ENCODE measurements at places on chromosomes 16 and 17.
A peak's percentile ranks its signal among the peaks of the same experiment; 100 is the strongest.

DNA sequence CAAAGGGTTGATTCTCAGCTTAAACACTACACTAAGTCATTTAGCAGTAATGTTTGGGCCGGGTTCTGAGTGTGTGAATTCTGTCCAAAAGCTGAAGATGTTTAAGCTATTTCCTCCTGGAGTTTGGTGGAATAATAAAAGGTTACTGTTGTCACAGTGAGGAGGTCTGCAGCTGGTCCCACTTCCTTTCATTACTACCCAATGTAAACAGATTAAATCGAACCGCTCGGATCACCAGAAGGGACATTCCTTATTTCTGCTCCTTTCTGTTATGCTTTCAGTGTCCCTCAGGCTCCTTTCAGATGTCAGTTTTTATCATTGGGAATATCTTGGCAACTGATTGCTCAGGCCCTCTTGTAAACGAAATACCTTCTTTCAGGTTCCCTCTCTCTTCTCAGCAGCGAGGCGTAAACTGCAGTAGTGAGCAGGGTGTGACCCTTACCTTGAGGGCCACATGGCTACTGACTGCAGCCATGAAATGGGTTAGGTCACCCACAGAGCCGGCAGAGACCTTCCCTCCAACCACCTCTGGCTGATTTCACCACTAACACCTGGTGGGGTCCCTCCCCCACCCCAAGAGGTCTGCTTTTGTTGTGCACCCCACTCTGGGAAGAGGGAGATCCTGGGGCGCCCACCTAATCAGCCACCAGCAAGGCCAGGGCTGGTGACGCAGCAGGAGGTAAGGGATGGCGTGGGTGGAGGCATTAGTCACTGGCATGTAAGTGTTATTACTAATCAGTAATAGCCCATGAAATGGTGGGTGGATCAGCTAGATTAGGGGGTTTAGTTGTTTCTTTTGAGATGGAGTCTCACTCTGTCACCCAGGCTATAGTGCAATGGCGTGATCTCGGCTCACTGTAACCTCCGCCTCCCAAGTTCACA lies 117.6 kb downstream of the VPS53 start:
- no peak for ATAC-seq

DNA sequence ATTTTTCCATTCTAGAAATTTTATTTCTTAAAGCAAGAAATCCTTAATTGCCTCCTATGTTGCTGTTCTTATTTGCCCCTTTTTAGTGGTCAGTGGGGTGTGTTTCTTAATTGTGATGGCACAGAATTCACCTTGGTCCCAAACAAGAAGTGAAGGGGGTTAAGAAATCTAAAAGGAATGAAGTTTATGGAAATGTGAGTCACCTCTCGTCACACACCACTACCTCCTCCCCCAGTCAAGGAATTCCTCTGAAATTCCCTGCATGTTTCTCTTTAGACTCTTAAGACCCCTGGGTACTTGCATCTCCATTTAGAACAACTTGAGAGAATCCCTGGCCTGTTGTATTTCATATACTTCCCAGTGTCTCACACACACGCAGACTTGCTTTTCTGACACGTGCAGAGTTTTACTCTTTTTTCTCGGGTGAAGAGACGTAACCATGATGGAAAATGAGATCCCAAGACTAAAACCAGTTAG lies 247.4 kb downstream of the PRKCA start:
- no peak for ATAC-seq

- no peak for ATAC-seq
Measured at GRCh38 chr16:67653789-67654402, 6.2 kb downstream of the ACD start.

GRCh38 chr16:66315210-66315825 lies 51.2 kb upstream of the CDH5 start:
- ATAC-seq, result peak; percentile 91

- ATAC-seq, result no peak
Measured at GRCh38 chr16:66750279-66751052, 943 bp downstream of the DYNC1LI2 start.

DNA sequence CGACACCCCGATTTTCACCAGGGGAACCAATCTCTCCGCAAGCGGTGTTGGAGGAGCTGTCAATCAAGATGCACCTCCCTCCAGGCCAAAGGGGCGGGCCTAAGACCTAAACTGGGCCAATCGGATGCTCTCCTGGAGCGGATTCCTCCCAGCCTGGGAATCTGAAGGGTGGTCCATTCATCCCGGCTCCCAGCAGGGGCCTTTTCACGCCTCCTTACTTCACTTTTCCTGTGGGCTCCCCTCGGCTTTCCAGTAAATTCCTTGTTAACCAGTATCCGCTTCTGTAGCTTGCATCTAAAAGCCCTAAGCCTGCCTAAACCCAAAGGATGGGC lies 17.1 kb downstream of the C16orf74 start:
- ATAC-seq, result no peak

DNA sequence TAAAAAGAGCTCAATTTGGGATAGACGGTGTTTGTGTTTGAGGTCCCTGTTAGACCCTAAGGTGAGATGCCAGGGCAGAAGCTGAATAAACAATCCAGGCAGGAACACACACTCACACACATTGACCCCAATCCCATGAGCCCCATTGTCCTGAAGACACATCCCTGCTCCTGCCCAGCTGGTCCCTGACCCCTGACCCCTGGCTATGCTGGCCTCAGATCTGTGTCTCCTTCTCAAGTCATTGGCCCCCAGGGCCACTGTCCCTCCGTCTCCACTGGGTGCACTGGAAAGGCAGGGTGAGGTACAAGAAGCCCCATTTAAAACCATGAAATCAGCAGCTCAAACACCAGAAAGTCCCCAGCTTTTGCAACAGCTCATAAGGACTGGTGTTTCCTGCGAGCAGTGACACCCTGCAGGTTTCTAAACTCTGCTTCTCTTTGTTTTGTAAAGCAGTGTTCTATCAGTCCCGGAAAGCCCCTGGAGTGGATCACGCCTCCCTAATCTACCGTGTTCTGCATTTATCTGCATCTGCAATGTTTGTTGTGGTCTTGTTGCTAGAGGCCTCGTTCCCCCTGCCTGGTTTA lies 18.0 kb upstream of the ASGR2 start:
- ATAC-seq, result no peak

DNA sequence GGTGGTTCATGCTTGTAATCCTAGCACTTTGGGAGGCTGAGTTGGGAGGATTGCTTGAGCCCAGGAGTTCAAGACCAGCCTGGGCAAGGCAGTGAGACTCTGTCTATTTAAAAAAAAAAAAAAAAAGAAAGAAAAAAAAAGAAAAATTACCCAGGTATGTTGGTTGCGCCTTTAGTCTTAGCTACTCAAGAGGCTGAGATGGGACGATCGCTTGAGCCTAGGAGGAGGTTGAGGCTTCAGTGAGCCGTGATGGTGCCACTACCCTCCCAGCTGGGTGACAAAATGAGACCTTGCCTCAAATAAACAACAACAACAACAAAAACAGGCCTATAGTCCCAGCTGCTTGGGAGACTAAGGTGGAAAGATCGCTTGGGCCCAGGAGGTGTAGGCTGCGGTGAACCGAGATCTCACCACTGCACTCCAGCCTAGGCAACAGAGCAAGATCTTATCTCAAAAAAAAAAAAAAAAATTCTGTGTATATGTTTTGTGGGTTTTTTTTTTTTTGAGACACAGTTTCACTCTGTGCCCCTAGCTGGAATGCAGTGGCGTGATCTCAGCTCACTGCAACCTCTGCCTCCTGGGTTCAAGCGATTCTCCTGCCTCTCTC lies 12.5 kb upstream of the ANKRD40CL start:
- no peak for ATAC-seq

- peak; percentile 70 for ATAC-seq
Measured at GRCh38 chr16:88468275-88469129, 15.4 kb downstream of the ZFPM1 start.

DNA sequence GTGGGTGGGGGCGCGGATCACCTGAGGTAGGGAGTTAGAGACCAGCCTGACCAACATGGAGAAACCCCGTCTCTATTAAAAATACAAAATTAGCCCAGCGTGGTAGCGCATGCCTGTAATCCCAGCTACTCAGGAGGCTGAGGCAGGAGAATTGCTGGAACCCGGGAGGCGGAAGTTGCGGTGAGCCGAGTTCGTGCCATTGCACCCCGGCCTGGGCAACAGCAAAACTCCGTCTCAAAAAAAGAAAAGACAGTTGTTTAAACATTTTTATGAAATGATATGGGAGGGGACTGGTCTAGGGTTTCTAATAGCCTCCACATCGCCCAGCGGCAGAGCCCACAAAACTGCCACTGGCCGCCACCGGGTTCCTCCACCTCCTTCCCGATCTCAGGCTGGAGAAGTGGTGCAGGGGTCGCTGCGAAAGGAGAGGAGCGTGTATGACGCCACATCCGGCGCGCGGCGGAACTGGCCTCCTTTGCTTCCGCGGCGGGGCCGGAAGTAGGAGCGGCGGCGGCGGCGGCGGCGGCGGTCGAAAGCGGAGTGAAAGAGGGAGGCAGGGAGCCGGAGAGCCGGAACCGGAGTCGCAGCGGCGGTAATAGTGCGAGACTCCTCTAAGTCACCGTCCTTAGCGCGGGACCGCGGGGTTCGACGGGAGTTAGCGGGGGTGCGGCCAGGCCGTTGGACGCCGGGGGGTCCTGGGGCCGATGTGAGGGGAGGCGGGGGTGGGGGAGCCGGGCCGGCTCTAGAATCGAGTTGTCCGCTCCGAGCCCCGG lies at the start of gene PPP4C:
TSS of gene PPP4C (plus strand) at position 492 of the 773 bp plus-strand sequence. CDS start 384 bp downstream, outside the sequence.
- peak; percentile 93 for ATAC-seq

DNA sequence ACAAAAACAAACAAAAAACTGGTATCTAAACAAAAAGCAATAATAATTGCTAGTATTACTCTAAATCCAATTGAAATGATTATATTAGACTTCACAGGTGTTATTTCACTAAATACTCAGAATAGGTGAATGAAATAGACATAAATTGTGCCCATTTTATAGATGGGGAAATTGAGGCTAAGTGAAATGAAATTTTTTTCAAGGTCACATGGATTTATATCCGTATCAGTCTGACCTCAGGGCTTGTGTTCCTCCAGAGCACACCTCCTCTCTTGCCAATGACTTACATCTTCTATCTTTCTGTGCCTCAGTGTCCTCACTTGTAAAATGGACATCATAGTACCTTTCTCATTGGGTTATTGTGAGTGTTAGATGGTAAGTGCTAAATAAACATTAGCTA lies 72.3 kb downstream of the GP2 start:
- ATAC-seq, result no peak

- no peak for ATAC-seq
Measured at GRCh38 chr17:81517339-81518112, 4.9 kb upstream of the ACTG1 start.

DNA sequence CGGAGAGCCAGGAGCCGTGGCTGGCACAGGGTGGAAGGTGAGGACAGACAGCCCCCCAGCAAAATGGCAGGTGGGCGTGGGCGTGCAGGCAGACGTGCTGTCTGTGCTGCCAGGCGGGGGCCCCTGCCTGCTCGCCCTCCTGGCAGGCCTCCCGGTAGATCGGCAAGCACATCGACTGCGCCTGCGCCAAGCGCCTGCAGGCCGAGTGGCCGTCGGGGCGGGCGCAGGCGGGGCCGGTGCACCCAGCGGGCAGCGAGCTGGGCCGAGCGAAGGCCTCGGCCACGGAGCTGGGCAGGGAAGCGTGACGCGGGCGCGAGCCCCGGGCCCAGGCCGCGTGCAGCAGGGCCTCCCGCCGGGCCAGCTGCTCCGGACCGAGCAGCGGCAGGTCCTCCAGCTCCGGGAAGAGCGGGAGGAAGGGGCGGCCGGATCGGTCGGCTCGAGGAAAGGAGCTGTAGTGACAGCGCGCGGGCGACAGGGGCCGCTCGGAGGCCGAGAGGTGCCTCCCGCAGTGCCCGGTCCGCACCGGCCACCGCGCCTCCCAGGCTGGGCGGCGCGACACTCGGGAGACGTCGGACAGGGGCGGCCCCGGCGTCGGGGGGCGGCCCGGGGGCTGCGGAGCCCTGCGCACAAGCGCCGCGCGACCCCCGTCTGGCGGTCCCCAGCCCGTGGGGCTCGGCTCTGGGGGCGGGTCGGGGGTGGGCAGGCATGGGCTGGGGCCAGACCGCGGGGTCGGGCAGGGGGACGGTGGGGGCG lies 16.9 kb downstream of the GRIN2C start:
- ATAC-seq, result peak; percentile 86

GRCh38 chr16:59964232-59964924 lies 1230.3 kb upstream of the GOT2 start:
- ATAC-seq, result no peak

DNA sequence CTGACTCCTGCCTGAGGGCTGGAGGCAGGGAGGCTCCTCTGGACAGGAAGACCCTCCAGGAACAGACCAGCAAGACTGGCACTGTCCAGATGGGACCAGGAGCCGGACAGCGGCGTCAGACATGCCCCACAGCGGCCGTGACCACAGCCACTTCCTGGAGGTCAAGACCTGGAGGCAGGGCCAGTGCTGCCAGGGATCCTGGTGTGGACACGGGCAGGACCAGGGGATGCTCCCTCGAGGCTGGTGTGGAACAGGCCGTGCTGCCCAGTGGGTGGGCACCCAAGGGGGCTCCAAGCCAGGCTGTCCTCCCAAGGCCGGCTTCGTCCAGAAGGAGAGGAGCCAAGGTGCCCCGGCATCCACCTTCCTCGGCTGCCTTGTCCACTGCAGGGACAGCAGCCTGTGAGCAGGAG lies 4.5 kb upstream of the CCDC57 start:
- no peak for ATAC-seq

- ATAC-seq, result no peak
Measured at GRCh38 chr16:27410761-27411160, 8.8 kb downstream of the IL21R start.

DNA sequence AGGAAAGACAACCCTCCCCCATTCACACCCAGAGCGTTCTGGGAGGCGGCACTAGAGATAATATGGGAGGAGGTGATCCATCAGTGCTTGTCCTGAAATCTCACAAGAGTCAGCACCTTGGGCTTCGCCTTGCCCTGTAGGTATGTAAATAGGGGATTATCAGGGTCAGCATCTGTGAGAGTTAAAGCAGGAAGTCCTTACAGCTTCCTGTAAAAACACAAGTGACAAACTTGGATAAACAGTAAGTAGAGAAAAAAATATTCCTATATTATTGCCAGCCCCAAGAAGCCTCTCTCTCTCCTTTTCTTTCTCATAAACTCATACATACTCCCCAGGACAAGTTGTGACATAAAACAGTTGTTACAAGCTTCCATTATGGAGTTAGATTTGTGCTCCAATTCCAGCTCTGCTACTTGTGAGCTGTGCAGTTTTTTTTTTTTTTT lies 187.7 kb downstream of the MAF start:
- ATAC-seq, result no peak

GRCh38 chr17:74435775-74436359 lies 4.0 kb downstream of the GPRC5C start:
- no peak for ATAC-seq

DNA sequence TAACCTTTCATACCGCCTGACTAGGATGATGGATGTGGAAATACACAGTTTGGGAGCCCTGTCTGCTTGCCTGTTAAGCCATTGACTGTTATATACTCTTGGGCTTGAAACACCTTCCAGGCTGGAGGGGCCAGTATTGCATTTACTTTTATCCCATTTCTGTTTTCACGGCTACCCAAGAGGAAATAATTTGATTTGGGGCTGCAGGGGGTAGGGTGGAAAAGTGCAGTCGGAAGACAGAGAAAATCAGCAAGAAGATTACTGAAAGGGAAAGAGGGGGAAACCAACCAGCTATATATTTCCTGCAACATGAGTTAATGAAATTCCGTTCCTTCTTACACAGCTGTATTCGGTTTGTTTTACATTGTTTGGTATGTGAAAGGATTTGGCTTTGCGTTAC lies 202.5 kb downstream of the CDH13 start:
- ATAC-seq, result no peak

GRCh38 chr17:200586-200985 lies 19.1 kb upstream of the DOC2B start:
- peak; percentile 13 for ATAC-seq
